Stimulated activated CD4-positive, alpha-beta T cell treated with anti-CD3 and anti-CD28 coated beads, Interleukin-1b, Interleukin-23, amount 100 ng/mL, for 4 hours (primary cell): ENCODE measurements at places on chromosomes 2 and 18.

DNA sequence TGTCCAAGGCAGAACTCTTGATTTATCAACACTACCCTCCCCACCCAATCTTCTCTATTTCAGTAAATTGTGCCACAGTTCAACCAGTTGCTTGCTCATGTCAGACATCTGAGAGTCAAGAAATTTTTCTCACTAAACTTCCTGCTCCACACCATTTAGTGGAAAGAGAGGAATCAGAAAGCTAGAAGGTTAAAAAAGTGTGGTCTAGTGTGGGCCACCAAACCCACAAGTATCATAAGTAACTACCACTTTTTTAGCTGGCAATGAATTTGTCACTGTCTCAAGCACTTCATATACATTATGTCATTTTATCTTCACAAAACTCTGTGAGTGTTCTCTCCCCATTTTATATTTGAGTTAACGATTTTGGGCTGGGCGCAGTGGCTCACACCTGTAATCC is 16.6 kb upstream of the MSTN start:
- no peak for DNase-seq

- no peak for DNase-seq
These were observed 72.5 kb downstream of the RTTN start for GRCh38 chr18:70132999-70133398.

- DNase-seq: no peak
These were observed 53.1 kb upstream of the KCNG2 start for GRCh38 chr18:79744625-79745024.

- DNase-seq: no peak
These were observed 3.4 kb downstream of the TFPI start for GRCh38 chr2:187550857-187551256.

DNA sequence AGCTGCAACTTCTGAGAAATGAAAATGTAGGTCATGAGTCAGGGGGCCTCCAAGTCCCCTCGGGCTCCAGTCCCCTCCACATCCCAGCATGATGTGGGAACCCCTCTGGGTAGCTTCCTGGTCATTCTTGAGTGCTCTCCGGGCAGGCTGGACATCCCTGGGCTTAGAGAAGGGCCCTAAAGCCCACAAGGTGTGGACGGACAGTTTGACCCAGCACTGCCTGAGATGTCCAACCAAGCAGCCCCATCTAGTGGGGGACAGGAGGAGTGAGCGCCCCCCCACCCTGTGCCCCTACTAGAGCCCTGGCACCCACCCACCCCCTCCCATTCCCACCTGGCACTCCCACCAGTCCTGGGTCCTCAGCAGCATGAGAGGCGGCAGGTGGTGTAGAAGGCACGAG is 46.0 kb downstream of the CYP27C1 start:
- DNase-seq: no peak

- peak; percentile 73 for DNase-seq
These were observed 14.5 kb downstream of the CKAP2L start for GRCh38 chr2:112749755-112750559.

DNA sequence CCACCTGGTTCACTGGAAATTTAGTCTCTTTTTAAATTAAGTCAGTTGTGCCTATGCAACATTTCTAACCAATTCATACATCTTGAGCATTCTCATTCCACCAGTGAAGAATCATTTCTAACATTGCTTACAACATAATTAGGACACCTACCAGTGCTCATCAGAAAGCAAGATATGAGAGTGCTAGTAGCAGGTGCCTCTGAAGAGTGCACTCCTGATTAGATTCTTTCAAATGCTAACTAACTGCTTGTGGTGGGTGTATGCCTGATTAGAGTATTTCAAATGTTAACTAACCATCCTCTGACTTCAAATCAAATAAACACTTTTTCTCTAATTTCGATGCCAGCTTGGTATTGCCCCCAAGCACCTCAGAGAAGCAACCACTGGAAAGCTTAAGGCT is 124.3 kb upstream of the DNAJC10 start:
- DNase-seq: no peak
